ENCODE measurements at places on chromosomes 12 and 14. TPM values are rescaled to one million over a fixed set of nuclear protein-coding genes. Genes with fewer than 3 reads are reported as not detected.

The RNF212B gene
- total RNA-seq, result not detected

DNA sequence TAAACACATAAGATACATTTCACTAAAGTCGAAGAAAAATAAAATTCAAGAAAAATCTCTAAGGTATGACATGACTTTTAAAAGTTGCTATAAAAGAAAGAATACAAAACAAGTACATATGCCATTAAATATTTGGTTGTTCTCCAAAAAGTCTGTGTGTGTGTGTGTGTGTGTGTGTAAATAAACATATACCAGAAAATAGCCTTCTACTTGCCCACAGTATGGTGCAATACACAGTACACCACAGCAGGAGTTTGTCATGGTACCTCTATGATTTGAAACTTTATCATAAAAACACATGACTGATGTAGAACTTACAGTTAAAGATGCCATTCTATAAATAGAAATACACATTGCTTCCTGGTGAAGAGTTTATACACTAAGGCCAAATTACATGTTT is 692.7 kb upstream of the MGAT4C start:
- DNase-seq, result no peak

DNA sequence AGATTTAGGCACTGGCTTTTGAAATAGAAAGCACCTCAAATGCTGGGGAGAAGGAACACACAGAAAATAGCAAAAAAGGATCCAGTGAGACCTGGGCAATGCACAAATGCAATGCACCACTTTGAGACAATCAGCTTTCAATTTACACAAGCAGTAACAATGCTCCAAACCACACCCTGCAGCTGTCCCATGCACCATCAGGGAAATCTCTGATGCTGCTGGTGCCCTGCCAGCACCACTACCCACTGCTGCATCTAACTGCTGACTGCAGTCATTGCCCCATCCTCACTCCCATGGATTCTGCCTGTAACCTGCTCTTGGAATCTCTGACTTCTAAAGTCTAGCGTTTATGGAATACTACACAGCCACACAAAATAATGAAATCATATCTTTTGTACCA is 21.0 kb upstream of the HMGA2 start:
- no peak for DNase-seq

GRCh38 chr14:39615352-39615751 is 183.1 kb upstream of the FBXO33 start:
- DNase-seq, result no peak

- no peak for DNase-seq
Observed at GRCh38 chr12:106081606-106082005, 57.1 kb downstream of the NUAK1 start.

DNA sequence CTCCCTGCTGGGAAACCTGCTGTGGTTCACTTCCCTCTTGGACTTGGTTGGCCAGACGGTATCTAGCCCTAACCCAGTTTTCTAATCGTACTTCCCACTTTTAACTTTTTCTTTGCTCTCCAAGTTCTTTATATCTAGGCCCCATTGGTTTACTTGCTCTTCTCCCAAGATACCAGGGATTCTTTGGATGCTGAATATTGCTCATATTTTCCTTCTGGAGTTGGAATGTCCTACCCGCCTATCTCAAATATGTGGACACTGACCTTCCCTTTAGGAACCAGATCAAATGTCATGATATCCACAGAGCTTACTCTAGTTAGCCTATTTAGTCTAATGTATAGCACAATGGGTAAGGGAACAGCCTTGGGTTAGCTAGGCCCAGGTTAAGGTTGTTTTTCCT is 228.6 kb downstream of the DACT1 start:
- no peak for DNase-seq

The NINJ2 gene
- 3.9 TPM for total RNA-seq

DNA sequence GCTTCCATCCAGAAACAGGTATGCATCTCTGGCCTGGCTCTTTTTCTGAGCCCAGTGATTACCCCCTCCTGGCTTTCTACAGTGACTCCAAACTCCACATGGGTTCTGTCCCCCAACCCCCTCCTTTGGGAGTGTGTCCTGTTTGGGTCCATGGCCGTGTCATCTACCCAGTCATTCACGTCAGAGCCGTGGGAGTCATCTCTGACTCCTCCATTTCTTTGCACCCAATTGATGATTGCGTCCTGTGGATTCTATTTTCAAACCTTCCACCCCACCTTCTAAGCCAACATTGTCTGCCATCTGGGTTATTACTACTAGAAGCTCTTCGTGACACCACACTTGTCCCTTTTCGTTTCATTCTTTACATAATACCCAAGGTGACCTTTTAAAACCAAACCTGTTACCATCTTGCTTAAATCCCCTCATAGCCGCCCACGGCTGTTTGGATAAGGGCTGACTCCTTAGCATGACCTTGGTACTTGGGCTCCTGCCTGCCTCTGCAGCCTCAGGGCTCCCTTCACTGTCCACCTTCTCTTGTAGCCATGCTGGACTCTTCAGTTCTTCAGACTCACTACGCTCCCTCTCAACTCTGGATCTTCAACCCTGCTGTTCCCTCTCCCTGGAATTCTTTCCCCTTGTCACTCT is 38.1 kb upstream of the NT5DC3 start:
- DNase-seq, result no peak

- no peak for DNase-seq
Observed at GRCh38 chr12:113161415-113162016, 12.0 kb downstream of the CFAP73 start.

The FITM1 gene
- total RNA-seq, result 112 TPM

DNA sequence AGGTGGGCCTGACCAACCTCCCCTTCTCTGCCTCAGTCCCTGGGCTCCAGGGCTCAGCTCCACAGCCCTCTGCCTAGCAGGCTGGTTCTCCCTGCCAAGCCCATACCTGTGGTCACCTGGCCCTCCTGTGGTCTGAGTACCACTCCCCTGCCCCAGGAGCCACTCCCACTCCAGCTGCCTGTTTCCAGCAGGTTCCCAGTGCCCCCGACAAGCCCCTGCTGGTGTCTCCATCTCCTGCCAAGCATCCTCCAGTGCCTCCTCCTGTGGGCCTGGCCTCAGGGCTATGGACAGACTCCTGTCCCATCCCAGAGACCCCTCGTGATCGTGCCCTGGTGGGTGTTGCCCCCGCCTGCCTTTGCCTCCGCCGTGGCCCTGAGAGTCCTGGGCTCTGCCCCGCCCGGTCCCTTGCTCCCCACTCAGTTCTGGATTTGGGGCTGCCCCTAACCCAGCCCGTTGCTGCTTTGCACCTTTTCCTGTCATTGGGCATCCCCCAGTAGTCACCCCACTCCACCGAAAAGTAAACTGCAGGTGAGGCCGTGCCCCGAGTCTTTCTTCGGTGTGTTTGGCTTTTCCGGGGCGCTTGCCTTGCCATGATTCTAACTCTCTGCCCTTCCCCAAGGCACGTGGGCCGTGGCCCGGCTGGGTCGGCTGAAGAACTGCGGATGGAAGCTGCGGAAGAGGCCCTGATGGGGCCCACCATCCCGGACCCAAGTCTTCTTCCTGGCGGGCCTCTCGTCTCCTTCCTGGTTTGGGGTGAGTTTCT is 9.8 kb downstream of the MEG3 start:
- DNase-seq, result no peak

DNA sequence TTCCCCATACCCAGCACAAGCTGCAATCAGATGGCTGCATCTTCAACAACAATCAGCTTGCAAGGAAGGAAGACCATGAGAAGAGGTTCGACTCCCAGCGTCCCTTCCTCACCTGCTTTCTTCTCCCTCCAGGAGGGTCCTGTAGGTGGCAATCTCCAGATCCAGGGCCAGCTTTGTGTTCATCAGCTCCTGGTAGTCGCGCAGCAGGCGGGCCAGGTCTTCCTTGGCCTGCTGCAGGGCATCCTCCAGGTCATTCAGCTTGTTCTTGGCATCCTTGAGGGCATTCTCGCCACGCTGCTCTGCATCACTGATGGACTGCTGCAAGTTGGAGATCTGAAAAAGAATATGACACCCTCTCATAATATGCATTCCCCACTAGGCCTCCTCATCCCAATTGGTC is 4.0 kb downstream of the KRT1 start:
- no peak for DNase-seq

The SLC39A5 gene
- not detected for total RNA-seq

The PROX2 gene
- total RNA-seq, result not detected

DNA sequence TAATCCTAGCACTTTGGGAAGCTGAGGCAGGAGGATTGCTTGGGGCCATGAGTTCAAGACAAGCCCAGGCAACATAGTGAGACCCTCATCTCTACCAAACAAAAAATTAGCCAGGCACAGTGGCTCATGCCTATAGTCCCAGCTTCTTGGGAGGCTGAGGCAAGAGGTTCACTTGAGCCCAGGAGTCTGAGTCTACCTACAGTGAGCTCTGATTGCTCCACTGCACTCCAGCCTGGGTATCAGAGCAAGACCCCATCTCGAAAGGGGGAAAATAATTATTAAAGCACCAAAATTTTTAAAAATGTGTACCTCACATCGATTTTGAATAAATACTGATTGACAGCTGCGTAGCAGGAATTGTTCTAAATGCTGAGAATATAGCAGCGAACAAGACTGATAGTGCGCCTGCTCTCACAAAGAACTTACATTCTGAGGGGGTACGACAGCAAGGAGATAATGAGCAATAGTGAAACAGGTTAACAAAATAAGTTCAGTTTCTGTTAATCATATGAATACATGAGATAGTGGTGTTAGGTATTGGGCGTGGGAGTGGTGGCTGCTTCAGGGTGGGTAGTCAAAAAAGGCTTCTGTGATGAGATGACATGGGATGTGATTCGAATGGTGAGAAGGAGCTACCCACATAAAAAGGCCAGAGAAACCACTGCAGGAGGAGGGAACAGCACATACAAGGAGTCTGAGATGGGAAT is 19.6 kb downstream of the HCFC2 start:
- no peak for DNase-seq

GRCh38 chr14:38238332-38238731 is 17.6 kb downstream of the CLEC14A start:
- DNase-seq, result no peak

DNA sequence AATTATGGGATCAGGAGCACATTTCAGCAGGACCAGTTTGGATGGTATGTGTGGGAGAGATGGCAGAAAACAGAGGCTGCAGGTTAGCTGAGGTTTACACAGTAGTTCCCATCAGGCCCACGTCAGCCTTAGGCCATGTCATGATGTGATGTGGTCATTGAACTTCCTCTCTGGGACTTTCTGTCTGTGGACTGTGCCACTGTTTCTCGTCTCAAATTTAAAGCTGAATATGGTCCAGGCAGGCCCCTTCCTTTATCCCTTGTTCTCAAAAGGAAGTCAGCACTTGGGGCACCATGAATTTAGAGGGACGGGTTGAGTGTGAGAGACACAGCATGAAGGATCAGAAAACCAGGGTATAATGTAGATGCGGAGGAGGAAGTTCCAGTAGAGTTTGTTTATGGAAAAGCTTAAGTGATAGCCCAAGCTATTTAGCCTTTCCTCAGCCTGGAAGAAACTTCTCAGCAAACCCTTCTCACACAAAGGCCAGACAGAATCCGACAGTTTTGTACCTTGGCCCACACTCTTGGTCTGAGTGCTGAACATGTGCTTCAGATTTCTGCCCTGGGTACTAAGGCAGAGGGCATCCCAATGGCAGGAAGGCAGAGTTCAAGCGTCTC is 3.6 kb upstream of the IGFBP6 start:
- peak; percentile 59 for DNase-seq

DNA sequence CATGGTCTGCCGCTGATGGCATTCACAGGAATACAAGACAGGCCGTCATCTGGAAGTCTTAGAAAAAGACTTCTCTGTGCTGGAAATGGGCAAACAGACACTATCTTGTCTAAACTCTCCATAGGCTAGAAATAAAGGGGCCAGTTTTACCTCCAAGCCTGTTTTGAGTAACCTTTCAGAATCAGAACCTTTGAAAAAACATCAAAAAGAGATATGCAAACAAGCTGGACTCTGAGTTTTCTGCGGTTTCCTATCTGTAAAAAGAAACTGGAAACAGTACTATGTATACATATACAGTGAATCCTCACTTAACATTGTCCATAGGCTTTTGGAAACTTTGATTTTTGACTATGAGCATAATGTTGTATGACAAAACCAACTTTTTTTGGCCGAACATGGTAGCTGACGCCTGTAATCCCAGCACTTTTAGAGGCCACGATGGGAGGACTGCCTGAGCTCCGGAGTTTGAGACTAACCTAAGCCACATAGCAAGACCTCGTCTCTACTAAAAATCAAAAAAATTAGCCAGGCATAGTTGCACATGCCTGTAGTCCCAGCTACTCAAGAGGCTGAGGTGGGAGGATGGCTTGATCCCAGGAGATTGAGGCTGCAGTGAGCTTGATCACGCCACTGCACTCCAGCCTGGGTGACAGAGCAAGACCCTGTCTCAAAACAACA is 92.9 kb upstream of the MAX start:
- DNase-seq, result no peak

DNA sequence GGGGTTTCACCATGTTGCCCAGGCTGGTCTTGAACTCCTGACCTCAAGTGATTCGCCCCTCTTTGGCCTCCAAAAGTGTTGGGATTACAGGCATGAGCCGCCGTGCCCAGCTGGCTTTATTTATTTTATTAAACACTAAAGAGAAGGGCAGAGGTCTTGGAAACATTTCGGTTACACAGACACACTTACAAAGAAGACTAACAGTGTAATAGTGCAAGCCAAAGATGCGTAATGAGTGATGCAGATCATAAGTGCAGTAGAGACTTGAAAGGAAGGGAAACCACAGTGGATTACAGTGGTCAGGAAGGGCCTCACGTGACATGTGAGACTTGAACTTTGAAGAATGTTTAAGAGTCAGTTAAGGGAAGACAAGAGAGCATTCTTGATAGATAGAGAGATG is 33.9 kb upstream of the CDK17 start:
- no peak for DNase-seq

GRCh38 chr12:1443421-1444141 is 150.8 kb downstream of the FBXL14 start:
- DNase-seq, result no peak

Measured in cardiac septum (tissue), 1 donor.